ENCODE measurements at places on chromosomes 5 and 9. TPM values are rescaled to one million over a fixed set of nuclear protein-coding genes. Genes with fewer than 3 reads are reported as not detected.

RAB3C gene
- polyA plus RNA-seq, result not detected

SRP19 gene
- polyA plus RNA-seq, result 138 TPM

KLF4 gene
- 0.09 TPM for polyA plus RNA-seq

KCNN2 gene
- not detected for polyA plus RNA-seq

EIF4E1B gene
- polyA plus RNA-seq, result not detected

JADE2 gene
- polyA plus RNA-seq, result 6.0 TPM

CDH6 gene
- not detected for polyA plus RNA-seq

SPAAR gene
- not detected for polyA plus RNA-seq

Data from K562 (cell line).